Cerebellum (tissue), 4 donors: ENCODE measurements at places on chromosomes 2 and 18.

DNA sequence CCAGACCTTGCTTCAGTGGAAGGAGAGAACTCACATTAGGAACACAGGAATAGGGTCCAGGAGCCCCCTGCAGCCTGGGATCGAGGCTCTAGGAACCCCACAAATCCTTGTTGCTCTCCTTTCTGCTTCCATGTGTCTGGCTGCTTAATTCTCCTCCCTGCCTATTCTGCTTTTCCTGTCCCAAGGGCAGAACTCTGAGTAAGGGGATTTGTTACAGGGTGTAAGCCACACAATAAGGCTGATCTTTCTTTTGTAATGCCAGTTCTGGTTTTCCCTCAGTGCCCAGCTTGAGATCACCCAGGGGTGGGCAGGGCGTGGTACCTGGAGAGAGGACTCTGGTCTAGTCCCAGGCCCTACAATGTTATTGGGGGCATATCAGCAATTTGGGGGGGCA lies 119.6 kb upstream of the MGAT5 start:
- no peak for DNase-seq

DNA sequence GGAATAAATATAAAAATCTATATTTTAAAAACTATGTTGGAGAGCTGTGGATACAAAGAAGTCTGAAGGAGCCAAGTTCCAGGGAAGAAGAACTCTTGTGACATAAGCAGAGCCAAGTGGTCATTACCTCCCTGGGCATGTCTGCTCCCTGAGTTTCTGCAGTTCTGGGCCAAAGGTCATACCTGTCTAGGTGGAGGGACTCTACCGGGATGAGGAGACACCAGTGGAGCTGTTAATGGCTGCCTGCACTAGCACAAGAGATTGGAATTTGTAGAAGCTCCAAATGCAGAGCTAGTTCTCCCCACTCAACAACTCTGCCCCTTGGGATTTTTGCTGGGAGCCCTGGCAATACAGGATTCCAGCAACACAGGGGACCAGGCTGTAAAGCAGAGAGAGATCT lies 89.8 kb downstream of the ARHGAP28 start:
- DNase-seq, result no peak

- DNase-seq, result no peak
These were observed 56.8 kb upstream of the KIDINS220 start for GRCh38 chr2:8893978-8894820.

DNA sequence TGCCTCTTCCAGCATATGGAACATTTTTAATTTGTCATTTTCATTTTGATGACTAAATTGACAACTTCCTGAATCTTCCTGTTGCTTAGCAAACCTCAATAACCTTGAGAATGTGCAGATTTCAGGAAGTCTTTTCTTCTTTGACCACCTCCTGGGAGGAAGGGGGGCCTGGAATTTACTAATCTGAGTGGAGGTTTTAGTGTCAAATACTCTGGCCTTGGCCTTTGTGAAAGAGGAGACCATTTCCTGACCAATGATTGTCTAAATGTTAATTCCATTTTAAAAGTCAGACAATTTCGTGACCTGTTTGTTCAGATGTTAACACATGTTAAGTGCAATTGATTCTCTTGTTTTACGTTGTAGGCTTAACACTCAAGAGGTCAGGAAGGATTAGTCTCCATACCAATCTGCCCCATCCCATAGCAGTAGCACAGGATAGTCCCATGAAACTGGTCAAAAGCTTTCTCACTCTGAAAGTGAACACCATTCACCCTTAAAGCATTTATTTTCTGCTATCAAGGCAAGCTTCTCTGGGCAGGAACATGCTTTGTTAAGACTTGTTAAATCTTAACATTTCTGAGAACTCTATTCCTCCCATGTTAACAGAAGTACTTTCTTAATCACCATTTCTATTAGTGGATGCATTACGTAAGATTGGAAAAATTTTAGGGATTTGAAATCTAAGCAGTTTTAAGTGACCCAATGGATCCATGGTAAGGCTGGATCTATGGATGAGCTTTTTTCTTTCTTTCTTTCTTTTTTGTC lies 219.6 kb downstream of the RND3 start:
- no peak for DNase-seq

DNA sequence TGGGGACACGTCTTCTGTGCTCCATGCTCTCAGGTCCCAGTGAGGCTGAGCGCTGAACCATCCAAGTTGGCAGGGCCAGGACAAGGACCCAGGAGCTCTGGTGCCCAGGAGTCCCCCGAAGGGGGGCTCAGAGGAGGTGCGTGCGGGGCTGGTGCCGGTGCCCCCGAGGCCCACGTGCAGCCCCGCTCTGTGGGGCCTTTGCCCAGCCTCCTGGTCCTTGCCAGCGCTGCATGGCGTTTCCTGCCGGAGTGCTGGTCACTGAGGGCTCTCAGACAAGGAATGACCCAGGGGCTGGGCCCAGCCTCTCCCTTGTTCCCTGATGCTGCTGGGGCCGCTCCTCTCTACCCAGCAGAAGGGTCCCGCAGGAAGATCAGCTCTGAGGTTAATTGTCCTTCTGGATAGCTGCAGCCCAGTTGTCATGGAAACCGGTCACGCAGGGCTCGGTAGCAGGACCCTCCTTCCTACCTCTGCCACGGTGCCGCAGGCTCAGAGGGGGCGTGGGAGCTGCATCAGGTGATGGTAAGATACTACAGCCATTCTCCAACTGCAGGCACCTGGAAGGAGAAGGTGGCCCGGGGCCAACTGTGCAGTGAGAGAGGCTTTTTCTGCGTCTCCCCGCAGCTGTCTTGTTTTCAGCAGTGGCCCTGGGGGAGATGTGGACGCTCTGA lies 64.5 kb downstream of the RRM2 start:
- DNase-seq, result no peak

GRCh38 chr2:190582736-190583506 lies 48.4 kb upstream of the NEMP2 start:
- DNase-seq, result no peak

- DNase-seq, result no peak
These were observed 442 bp downstream of the SERPINB5 start for GRCh38 chr18:63477200-63477599.

- no peak for DNase-seq
These were observed 57.2 kb downstream of the TMEM18 start for GRCh38 chr2:620004-620403.

DNA sequence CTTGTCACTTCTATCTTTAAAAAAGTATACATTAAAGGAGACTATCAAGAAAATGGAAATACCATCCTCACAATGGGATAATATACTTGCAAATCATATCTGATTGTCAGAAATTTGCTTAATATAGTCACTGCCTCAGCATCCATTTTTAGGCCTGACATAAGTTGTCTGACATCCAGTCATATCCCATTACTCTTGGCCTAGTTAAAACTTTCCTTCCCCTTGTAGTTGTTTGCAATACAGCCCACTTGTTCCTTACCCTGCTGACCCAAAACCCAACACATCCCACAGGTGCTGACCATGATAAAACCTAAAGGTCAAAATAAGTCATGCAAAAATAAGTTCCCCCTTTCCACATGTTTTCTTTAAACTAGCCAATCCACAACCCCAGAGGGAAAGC lies 3.6 kb upstream of the ARHGEF33 start:
- no peak for DNase-seq

DNA sequence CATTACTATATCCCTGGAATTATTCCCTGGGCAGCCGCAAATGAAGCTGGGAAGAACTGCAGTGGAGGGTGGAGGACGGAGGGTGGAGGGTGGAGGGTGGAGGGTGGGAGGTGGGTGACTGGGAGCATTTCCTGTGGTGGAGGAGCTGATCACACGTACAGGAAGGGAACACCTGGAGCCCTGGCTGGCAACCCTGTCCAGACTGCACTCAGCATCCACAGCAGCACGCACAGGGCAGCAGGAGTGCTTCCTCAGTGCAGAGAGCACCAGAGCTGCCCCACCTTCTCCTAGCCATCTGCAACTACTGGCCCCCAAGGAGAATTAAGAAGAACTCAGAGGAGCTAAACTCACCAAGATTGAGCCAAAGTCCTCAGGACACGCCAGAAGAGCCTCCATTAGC lies 249.9 kb downstream of the EIPR1 start:
- DNase-seq, result no peak

GRCh38 chr2:111950236-111950635 lies 51.8 kb downstream of the MERTK start:
- DNase-seq, result no peak

DNA sequence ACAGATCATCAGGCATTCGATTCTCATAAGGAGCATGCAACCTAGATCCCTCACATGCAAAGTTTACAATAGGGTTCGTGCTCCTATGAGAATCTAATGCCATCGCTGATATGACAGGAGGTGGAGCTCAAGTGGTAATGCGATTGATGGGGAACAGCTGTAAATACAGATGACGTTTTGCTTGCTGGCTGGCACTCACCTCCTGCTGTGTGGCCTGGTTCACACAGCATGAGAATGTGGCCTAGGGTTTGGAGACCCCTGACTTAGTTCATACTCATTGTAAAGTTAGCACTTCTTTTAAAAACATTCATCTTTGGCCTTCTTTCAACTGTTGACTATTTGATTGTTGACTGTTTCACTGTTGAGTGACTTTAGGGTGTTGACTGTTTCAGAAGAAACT lies 8.7 kb upstream of the CHMP1B start:
- DNase-seq, result no peak

GRCh38 chr2:41657226-41657625 lies 390.6 kb upstream of the PKDCC start:
- no peak for DNase-seq
